ENCODE measurements at places on chromosomes 12 and 14.

- no peak for DNase-seq
- no peaks in the 10 kb centered on the region for H3K27me3 ChIP-seq
- H3K4me3 ChIP-seq: no peak overlapping the region
- no peak overlapping the region for H3K27ac ChIP-seq
Observed at GRCh38 chr12:19496219-19496878, 57.1 kb downstream of the AEBP2 start.

DNA sequence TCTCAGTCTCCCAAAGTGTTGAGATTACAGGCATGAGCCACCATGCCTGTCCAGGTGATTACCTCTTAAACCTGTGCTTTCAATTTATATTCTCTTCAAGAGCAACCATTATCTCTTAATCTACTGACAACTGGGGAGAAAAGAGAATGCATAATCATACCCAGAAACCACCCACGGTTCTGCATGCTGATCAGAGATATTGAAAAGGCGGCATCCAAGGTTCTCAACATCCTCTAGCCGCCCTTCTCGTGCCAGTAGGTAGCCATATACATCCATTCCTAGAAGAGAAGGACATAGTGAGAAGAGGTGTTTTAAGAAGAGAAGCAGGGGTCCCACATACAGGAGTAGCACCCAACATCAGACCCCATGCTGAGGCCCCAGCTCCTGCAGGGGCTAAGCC, 20.8 kb downstream of the ANAPC7 start:
- H3K27me3 ChIP-seq: no peaks in the 10 kb centered on the region
- no peaks in the 10 kb centered on the region for H3K36me3 ChIP-seq
- DNase-seq: no peak
- no peak overlapping the region for H3K27ac ChIP-seq
- H3K4me3 ChIP-seq: no peak overlapping the region

- no peaks in the 10 kb centered on the region for H3K36me3 ChIP-seq
- H3K4me1 ChIP-seq: no peaks in the 10 kb centered on the region
- no peak overlapping the region for H3K27ac ChIP-seq
- DNase-seq: no peak
Observed at GRCh38 chr14:39548358-39548757, 116.1 kb upstream of the FBXO33 start.

DNA sequence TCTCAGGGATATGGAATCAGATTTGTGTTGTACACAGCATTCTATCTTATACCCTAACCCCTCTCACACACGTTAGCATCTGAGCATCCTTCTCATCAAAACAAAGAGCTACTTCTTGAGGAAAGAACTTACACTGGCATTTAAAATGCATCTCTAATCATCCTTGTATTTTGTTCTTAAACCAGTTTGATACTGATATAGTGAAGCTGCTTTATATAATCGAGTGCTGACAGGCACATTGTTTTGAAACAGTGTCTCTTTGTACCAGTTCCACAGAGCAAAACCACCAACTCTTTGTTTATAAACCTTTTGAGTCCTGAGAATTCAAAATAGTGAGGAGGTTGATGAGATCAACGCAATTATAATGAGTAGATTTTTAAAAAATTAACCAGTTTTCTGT, 8.8 kb downstream of the GPR33 start:
- no peak overlapping the region for H3K27ac ChIP-seq
- DNase-seq: no peak
- H3K27me3 ChIP-seq: no peaks in the 10 kb centered on the region
- H3K4me1 ChIP-seq: no peaks in the 10 kb centered on the region

GRCh38 chr14:66645716-66646115, 137.8 kb downstream of the GPHN start:
- DNase-seq: no peak
- H3K4me1 ChIP-seq: no peaks in the 10 kb centered on the region
- H3K27ac ChIP-seq: no peak overlapping the region
- no peaks in the 10 kb centered on the region for H3K36me3 ChIP-seq

DNA sequence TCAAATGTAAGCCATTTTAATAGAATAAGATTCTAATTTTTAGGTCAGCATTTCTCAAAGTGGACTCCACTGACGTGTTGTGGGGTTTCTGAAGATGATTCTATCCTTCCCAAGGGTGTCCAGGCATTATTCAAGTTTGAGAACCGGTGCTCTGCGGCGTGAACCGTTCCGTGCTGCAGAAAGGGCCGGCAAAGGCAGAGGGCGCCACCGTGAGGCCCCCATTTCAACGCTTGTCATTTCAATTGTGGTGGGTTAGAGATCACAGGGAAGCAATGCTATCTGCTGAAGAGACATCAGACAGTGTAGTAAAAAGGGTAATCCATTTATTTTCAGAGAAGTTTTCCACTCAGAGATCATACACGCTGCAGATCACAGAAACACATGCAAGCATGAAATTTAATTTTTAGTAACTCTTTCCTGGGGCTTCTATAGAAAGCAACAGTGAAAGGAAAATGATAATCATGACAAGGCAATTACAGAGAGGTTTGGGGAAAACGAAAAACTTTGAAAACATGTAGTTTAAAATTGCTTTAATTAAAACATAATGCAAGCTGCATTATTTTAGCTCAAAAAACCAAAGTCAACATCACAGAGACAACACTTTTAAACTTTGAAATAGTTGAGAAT, 201.7 kb downstream of the EXOC5 start:
- no peaks in the 10 kb centered on the region for H3K36me3 ChIP-seq

DNA sequence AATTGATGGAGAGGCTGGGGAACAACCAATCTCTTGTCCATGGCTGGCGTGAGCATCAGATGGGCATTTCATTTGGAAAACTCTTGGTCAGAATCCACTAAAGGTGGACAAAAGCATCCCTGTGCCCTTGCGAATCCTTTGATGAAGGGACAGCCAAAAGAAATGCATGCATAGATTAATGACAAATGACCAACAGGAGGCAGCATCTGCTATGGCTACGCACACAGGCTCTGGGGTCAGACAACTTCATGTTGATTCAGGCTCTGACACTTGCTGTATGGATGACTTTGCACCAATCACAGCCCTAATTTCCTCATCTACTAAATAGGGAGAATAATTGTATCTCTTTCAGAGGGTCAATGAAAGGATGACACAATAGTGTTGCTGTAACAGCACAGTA, 117.5 kb downstream of the ASCL4 start:
- no peaks in the 10 kb centered on the region for H3K27me3 ChIP-seq
- no peak overlapping the region for H3K27ac ChIP-seq
- no peak overlapping the region for H3K4me3 ChIP-seq
- peak; percentile 30 for DNase-seq
- no peaks in the 10 kb centered on the region for H3K4me1 ChIP-seq
- H3K36me3 ChIP-seq: no peaks in the 10 kb centered on the region

DNA sequence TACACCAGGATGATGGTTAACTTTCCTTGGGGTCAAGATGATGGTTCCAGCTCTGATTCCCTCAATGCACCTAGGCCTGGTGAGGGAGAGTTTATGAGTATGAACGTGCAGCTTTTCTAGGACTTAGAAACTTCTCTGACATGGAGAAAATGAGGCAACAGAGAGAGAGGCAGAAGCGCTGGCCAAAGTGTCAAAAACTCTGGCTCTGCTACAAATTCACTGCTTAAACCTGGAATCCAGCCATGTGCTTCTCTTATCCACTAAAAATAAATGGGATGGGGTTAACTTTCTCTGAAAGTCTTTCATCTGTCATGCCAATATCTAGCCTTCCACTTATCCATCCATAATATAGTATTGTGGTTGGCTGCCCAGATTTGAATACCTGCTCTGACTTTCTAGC, 568.7 kb downstream of the MED13L start:
- H3K4me1 ChIP-seq: no peaks in the 10 kb centered on the region
- H3K4me3 ChIP-seq: no peak overlapping the region
- no peaks in the 10 kb centered on the region for H3K27me3 ChIP-seq
- DNase-seq: no peak
- H3K36me3 ChIP-seq: no peaks in the 10 kb centered on the region

GRCh38 chr14:98886982-98887381, 385.0 kb downstream of the BCL11B start:
- H3K4me1 ChIP-seq: no peaks in the 10 kb centered on the region
- no peak overlapping the region for H3K27ac ChIP-seq
- no peak for DNase-seq
- no peaks in the 10 kb centered on the region for H3K27me3 ChIP-seq
- no peaks in the 10 kb centered on the region for H3K36me3 ChIP-seq
- no peak overlapping the region for H3K4me3 ChIP-seq

- no peaks in the 10 kb centered on the region for H3K4me1 ChIP-seq
- H3K36me3 ChIP-seq: no peaks in the 10 kb centered on the region
Observed at GRCh38 chr14:50762001-50762930, 68.7 kb downstream of the NIN start.

- no peaks in the 10 kb centered on the region for H3K27me3 ChIP-seq
- DNase-seq: no peak
- H3K4me3 ChIP-seq: no peak overlapping the region
- H3K27ac ChIP-seq: no peak overlapping the region
Observed at GRCh38 chr12:41402801-41403200, 214.7 kb downstream of the PDZRN4 start.

- no peaks in the 10 kb centered on the region for H3K36me3 ChIP-seq
- no peak overlapping the region for H3K27ac ChIP-seq
- H3K4me1 ChIP-seq: peaks cover 24% of the 10 kb centered on the region
- H3K27me3 ChIP-seq: no peaks in the 10 kb centered on the region
- H3K4me3 ChIP-seq: no peak overlapping the region
Observed at GRCh38 chr12:47742253-47742825, 16.3 kb downstream of the RAPGEF3 start.

DNA sequence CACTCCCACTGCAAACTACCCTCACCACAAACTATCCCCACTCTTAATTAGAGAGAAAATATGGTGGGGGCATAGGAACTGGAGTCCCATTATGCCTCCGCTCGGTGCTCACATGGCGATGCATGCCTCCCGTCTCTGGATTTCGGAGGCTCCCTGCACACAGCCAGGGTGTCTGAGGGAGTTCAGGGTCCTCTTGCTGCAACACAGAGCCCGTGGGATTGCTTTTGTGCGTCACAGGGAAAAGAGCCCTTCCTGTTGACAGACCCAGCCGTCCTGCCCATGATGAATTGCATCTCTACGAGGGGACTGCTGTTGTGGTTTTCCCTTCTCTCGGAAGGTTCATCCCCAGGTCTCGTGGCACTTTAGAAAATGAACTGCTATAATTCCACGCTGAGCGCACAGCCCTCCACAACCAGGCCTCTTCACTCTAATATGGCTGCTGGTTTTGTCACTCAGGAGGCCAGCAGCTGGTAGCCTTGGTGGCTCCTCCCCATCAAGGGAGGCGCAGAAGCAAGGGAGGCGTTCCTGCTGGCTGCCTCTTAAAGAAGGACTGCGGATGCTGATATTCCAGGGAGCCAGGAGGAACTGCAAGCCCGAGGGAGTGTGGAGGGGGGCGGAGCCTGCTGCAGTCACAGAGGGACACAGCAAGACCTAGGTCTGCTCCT, 158.0 kb downstream of the KCNA5 start:
- H3K36me3 ChIP-seq: no peaks in the 10 kb centered on the region
- H3K4me1 ChIP-seq: no peaks in the 10 kb centered on the region
- no peaks in the 10 kb centered on the region for H3K27me3 ChIP-seq
- no peak overlapping the region for H3K4me3 ChIP-seq
- H3K27ac ChIP-seq: no peak overlapping the region

DNA sequence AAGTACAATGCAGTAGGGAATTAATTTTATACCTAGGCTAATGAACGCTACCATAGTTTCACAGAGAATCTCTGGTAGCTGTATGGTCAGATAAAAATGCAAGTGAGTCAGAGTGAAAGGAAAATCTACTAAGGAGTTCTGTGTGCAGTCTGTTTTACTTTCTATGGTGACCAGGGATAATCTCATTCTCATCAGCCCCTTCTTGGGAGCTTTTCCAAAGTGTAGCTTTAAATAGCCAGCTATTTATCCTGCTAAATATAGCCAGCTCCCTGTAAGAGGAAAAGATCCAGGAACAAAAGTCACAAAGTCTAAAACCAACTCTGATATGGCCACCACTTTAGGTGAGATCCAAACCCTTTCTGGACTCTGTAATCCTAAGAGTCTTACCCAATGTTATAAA, 75.5 kb downstream of the TMEM116 start:
- H3K27me3 ChIP-seq: no peaks in the 10 kb centered on the region
- no peak overlapping the region for H3K27ac ChIP-seq
- H3K4me1 ChIP-seq: no peaks in the 10 kb centered on the region
- no peak overlapping the region for H3K4me3 ChIP-seq

DNA sequence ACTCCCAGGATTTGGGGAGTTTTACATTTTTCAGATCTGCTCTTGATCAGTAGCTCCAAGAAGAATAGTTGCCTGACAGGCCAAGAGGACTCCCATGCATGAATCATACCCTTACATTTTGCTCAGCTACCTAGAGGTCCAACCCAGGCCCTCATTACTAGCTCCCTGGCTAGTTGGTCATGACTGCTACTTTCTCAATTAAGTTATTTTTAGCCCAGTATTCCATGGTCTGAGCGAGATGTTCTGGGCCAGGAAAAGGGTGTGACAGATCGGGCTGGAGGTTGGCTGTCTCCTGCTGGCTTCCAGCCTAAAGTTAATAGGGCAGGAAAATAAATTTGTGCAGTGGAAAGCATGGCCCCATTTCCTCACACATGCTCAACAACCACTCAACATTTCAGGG, 379.2 kb downstream of the GRIN2B start:
- no peak overlapping the region for H3K27ac ChIP-seq
- no peak overlapping the region for H3K4me3 ChIP-seq
- H3K4me1 ChIP-seq: no peaks in the 10 kb centered on the region
- H3K36me3 ChIP-seq: no peaks in the 10 kb centered on the region

DNA sequence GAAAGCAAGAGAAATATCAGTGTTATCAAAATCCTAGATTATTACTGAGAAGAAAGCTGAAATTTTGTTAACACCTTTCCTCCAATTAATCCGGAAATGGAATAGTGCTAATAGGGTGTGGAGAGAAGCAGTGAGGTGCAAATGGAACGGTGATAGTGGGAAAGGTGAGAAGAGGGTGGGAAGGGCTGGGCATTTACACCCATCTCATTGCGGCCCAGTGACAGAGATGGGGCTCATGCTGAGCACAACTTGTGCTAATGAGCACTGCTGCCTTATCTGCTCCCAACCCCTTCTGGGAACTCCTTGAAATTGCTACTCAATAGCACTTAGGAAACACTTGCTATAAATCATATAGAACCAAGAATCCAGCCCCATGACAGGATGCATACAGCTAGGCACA, 94.4 kb downstream of the PTPRR start:
- no peak overlapping the region for H3K27ac ChIP-seq
- DNase-seq: no peak
- no peak overlapping the region for H3K4me3 ChIP-seq
- no peaks in the 10 kb centered on the region for H3K36me3 ChIP-seq
- no peaks in the 10 kb centered on the region for H3K4me1 ChIP-seq
- H3K27me3 ChIP-seq: no peaks in the 10 kb centered on the region

- H3K27ac ChIP-seq: no peak overlapping the region
- no peaks in the 10 kb centered on the region for H3K27me3 ChIP-seq
- H3K4me3 ChIP-seq: no peak overlapping the region
- no peaks in the 10 kb centered on the region for H3K36me3 ChIP-seq
- DNase-seq: no peak
Observed at GRCh38 chr14:99609245-99610170, 5.5 kb upstream of the CCDC85C start.

GRCh38 chr12:64120568-64120967, 101.5 kb downstream of the KICS2 start:
- no peak overlapping the region for H3K27ac ChIP-seq
- H3K27me3 ChIP-seq: no peaks in the 10 kb centered on the region
- H3K4me3 ChIP-seq: no peak overlapping the region
- no peaks in the 10 kb centered on the region for H3K36me3 ChIP-seq

DNA sequence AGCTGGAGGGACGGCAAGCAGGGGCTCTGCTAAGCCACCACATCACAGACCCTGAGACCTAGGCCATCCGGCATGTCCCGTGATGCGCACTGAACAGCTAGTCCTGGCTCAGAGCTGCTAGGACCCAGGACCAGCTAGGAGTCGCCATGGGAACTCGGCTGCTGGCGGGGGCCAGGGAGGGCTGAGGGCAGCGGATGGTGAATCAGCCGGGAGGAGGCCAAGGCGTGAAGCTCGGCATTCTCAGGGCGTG, 5.1 kb downstream of the AHNAK2 start:
- DNase-seq: peak; percentile 94
- H3K27ac ChIP-seq: peak overlapping the region; percentile 87
- peaks cover 20% of the 10 kb centered on the region for H3K4me1 ChIP-seq
- no peaks in the 10 kb centered on the region for H3K36me3 ChIP-seq

All from adrenal gland (tissue), 19 donors.